ENCODE measurements at places on chromosomes 1 and 21.

- DNase-seq: no peak
These were observed 47.1 kb upstream of the TLR5 start for GRCh38 chr1:223189903-223190724.

GRCh38 chr1:149844650-149845255, 54.6 kb upstream of the BOLA1 start:
- DNase-seq: no peak

- DNase-seq: no peak
These were observed 126.6 kb upstream of the BEND5 start for GRCh38 chr1:48903291-48903690.

GRCh38 chr21:41709965-41710822, 56.7 kb downstream of the RIPK4 start:
- no peak for DNase-seq

- no peak for DNase-seq
These were observed 94.9 kb downstream of the RIPK4 start for GRCh38 chr21:41671859-41672542.

- DNase-seq: no peak
These were observed 180.1 kb downstream of the CAMTA1 start for GRCh38 chr1:6965083-6965934.

GRCh38 chr1:155591770-155592169, 18.2 kb upstream of the MSTO1 start:
- peak; percentile 28 for DNase-seq

DNA sequence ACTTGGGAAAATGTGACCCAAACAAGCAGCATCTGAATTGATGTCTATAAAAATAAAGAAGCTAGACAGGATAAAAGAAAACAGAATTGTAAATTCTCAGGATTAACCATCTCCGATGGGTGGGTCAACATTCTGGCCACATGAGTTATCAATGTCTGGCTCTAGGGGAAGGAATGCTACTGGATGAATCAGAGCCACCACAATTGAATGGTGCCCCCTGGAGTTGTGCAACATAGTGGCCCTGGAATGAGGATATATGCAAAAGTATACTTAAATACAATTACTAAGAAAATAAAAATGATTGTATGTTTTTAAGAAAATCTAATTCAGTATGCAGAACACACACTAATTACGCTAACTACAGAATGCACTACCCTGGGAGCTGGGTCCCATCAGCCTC, 185.6 kb downstream of the TGFBR3 start:
- no peak for DNase-seq

DNA sequence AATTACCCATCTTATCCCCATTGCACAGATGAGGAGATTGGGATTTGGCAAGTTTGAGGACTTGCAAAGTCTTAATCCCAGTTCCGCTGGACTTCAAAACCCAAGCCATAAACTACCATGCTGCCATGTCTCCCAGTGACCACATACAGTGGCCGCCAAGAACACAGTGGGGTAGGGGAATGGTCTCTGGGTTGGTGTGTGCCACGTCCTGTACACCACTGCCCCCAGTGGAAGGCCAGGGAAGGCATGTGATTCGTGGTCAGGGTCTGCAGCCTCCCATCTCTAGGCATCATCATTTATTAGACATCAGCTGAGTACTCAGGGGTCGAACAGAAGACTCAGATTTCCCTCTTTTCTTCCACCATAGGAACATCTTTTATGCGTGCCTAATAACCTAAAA, 76.0 kb downstream of the MAN1C1 start:
- DNase-seq: no peak

GRCh38 chr1:110976089-110976488, 12.4 kb upstream of the LRIF1 start:
- DNase-seq: no peak

- DNase-seq: no peak
These were observed 129.8 kb downstream of the CNIH3 start for GRCh38 chr1:224745924-224746323.

DNA sequence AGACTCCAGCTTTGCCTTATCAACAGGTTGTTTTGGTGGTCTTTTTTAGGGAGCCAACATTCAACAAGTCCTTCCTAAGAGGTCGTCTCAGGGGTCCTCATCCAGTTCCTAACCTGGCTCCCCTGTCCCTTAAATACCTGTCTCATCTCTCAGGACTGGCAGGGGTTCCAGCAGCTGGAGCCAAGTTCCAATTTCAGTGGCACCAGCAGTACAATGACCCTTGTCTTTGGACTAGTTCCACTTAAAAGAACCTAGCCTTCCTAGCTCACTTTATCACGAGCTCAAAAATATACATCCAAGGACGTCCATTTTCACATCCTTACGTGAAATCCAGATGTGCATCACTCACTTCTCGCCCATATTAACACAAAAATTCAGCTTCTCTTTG, 18.7 kb upstream of the TRAF3IP3 start:
- no peak for DNase-seq

DNA sequence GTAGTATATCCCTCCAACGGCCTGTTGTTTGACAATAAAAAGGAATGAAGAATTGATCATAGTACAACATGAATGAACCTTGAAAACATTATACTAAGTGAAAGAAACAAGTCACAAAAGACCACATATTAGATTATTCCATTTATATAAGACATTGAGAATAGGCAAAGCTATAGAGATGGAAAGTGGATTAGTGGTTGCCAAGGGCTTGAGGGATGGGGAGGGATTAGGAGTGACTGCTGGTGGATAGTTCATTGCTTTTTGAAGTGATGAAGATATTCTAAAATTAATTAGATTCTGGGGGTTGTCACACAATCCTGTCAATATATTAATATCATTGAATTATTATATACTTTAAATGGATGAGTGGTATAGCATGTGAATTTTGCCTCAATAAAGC, 142.5 kb upstream of the DPT start:
- DNase-seq: no peak

DNA sequence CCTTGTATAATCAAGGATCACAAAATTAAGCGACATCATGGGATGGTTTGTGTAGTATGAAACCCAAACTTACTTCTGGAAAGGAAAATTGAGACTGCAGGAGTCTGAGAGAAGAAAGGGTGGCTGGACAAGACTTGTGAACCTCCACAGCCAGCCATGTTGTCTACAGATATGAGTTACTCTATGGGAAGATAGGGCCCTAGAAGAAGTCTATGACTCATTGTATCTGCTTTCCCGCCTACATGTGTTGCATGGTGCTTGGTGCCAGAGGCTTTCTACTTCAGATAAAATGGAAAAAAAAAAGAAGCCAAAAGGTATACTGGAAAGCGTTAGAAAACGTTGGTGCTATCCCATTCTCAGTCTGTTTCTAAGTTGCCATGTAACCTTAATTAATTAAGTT, 18.7 kb upstream of the OR6N2 start:
- DNase-seq: no peak

DNA sequence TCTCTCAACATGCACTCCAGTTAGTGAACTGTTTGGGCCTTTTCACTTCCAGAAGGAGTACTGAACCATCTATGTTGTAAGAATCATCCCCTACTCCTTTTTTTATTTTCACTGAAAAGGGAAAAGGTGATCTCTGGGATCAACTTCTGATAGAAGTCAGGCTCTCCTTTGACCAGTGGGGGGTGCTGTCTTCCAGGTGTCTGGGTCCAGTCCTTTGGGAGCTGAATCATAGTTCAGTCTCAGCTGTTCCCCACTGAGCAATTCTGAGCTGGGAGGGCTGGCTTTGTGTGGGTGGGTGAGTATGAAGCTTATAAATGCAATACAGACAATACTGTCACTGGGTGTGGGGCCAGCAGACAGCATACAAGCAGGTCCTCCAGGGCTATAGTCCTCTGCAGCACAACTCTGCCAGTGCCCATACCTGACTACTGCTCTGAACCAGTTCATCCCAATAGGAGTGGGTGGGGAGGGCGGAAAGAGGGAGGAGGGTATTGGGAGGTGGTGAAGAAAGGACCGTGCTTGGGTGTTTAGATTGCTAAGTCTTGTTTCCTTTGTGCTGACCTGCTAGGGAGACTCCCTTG, 12.5 kb upstream of the SARS1 start:
- peak; percentile 54 for DNase-seq

- peak; percentile 26 for DNase-seq
These were observed 4.8 kb upstream of the LRRC8B start for GRCh38 chr1:89519779-89520358.

DNA sequence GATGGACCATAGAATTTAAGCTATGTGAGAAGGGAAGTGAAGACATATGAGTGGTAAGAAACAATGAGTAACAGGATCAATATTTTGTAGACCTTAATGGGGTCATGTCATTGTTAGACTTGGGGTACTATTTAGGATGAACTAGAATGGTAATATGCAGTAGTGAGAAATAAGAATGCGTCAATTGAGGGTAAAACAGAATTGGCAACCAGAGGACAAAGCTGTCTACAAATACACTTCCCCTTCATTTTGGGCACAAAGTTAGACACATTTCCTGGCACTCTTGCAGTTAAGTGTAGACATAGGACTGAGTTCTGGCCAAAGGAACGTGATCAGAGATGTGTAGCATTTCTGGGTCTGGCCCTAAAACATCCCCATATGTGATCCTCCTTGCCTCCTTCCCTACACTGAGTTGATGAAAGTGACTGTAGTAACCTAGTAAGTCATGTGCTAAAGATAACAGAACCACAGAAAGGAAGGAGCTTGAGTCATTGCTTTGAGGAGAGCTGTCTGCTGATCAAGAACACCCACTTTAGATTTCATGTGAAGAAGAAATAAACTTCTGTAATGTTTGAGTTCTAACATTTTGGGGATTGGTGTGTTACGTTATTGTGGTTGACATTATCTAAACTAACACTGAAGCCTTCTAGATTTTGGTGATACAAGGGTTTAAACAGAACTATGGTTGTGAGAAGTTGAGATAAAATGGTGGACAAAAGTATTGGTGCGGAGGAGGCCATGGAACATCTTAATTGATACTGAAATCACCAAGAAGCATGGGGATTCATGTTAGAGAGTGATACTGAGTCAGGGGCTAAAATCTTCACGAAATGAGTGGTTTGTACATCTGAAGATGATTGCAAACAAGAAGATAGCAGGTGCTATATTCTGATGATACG, 41.7 kb downstream of the CD55 start:
- DNase-seq: no peak

GRCh38 chr1:200374569-200375295, 35.1 kb downstream of the ZNF281 start:
- no peak for DNase-seq

GRCh38 chr1:39295901-39296300, 91.4 kb downstream of the MACF1 start:
- no peak for DNase-seq

DNA sequence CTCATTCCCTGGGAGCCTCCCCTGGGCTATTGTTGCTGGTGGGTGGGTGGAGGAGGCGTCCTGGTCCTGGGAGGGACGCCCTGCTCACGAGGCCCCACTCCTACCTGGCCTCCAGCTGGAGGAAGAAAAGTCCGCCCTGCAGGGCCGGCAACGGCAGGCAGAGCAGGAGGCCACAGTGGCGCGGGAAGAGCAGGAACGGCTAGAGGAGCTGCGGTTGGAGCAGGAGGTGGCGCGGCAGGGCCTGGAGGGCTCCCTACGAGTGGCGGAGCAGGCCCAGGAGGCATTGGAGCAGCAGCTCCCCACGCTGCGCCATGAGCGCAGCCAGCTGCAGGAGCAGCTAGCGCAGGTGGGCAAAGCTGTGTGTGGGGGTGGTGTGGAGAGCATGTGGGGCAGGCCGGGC, 24.9 kb downstream of the CROCC start:
- DNase-seq: no peak

GRCh38 chr1:231776757-231777062, 150.1 kb downstream of the DISC1 start:
- DNase-seq: no peak

DNA sequence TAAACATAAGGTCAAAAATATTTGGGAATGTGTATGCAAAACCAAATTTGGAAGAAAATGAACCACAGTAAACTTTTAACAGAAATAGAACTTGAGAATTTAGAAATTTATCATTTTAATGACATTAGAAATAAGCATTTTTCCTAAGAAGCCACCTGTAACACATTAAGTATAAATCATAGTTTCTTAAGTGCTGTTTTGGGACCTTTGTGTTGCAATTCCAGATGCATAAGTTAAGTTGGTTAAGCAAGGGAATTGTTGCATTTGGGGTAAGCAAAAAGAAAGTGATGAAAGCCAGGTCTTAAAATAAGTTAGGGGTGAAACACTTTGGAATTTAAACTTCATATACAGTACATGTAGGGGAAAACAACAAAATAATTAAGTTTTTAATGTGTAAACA, 49.8 kb downstream of the CDKN2C start:
- no peak for DNase-seq

- no peak for DNase-seq
These were observed 237.3 kb upstream of the POU3F1 start for GRCh38 chr1:38283696-38284470.

GRCh38 chr1:111541721-111542120, 38.3 kb upstream of the ADORA3 start:
- no peak for DNase-seq

DNA sequence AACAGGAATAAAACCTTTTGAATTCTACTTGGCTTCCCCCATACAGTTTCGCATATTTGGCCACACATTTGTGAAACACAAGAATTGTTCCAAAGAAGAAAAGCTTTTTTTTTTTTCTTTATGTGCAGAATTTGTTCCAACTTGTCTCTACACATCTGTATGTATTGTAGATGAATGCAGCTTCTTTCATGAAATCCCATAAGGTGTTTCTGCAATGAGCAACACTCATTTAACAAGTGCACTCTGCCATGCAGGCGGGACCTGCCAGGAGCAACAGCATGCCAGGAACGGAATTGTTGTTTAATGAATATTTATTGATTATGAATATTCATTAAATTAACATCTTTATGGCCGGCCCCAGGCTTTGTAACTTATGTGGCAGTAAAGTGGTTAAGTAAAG, 1075.0 kb downstream of the TTLL7 start:
- DNase-seq: no peak

DNA sequence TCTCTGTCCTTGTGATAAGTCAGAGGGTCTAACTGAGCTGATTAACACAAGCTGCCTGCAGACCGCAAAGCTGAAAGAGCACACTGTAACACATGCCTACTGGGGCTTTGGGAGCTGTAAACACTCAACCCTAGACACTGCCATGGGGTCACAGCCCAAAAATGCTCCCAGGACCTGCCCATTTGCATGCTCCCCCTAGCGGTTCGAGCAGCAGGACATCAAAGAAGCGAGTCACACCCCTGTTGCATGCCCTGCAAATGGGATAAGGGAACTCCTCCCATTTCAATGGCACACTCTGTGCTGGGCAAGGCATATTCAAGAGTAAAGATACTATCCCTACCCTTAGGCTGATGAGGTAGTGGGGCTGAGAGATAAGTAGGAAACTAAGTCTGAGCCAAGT, 22.8 kb downstream of the LCE3E start:
- DNase-seq: no peak

- DNase-seq: peak; percentile 24
These were observed 26.7 kb downstream of the SLC2A1 start for GRCh38 chr1:42931911-42932422.

DNA sequence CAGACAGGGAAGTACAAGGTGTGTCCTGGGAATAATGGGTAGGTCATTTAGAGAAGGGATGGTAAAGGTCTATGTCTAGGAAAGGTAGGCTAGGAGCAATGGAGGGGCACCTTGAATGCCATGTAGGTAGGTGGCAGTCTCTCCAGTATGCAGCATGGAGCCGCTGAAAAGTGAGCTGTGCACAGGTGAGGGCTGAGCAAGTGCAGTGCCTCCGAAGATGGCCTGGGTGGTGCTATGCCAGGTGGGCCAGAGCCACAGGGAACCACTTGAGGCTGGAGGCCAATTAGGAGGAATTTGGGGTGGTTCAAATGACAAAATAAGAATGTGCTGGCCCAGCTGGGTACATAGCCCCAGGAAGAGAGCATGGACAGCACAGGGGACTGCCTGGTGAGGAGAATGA, 25.0 kb downstream of the RNU5D-1 start:
- DNase-seq: no peak

- no peak for DNase-seq
These were observed 195.0 kb upstream of the FOXD3 start for GRCh38 chr1:63127376-63127775.
